ENCODE measurements at places on chromosomes 1 and 21.

DNA sequence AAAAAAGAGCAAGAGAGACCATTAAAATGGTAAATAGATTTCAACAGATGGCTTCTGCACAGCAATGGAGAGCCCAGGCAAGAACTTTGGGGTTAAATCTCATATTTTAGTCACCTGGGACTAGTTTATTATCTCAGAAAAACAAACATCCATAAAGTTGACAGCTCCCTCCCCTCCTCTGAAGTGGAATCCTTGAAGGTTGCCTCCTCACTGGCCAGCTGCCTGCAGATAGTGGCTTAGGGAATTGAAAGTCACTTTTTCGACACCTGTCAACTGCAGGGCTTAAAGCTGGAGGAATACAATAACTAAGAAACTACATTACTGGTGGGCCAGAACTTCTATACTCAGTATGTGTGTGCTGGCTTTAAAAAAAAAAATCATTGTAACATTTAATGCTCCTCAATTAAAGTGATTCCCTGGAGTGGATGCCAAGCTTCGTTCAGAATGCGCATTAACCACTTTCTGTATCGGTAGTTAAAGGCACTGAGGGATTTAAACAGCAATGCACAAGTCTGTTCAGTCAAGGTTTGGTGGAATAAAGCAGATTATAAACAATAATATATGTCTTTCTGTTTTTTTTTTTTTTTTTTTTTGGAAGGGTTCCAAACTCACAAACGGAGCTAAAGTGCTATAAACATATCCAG lies 52.5 kb downstream of the LHX4 start:
- no peak for DNase-seq

DNA sequence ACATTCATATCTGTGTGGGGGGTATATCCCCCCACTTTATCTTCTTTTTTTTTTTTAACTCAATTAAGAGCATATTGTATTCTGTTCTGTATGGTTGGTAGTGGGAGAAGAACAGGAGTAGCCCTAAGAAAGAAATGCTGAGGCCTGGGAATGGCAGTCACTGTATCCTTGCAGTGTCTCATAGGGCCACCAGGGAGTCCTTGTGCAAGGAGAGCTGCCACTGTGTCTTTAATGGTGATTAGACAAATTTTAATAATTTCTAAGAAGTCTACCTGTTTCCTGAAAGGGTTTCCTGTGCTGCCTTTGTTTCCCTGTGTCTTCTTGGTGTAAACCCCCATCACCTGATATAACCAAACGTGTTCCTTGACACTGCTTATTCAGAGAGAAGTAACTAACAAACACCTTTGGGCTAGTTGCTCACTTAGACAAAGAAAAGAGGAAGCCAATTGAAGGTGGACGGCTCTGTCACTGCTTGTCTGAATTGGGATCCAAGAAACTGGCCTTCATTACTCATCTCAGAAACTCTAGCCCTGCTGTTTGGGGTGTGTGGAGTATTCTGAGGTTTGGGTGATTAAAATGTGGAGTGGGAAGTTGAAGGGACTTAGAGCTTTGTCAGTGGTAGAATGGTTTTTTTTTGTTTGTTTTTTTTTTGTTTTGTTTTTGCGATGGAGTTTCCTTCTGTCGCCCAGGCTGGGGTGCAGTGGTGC lies 15.2 kb downstream of the GIPC2 start:
- no peak for DNase-seq

DNA sequence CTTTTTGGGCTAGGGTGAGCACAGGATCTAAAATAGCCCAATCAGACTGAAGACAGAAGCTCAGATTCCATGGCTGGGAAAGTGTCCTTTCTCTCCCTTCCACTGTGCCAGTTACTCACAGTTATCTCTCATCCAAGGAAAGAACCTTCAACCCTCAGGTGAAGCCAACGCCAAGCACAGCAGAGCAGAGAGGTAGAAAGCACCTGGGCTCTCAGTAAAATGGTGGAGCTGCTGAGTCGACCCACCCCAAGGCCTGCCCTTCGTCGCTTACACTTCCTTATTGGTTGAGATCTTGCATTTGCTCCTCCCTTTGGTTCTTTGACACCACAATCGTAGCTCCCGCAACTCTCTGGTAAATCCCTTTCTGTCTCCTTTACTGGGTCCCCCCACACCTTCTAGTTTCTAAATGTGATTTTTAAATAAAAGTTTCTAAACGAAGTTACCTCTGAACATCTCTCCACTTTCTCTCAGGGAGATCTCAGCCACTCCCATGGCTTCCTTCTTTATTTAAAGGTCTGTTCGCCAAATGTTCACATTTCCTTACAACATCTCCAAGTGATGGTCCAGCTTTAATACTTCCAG lies 27.5 kb upstream of the SLC30A1 start:
- DNase-seq = no peak

DNA sequence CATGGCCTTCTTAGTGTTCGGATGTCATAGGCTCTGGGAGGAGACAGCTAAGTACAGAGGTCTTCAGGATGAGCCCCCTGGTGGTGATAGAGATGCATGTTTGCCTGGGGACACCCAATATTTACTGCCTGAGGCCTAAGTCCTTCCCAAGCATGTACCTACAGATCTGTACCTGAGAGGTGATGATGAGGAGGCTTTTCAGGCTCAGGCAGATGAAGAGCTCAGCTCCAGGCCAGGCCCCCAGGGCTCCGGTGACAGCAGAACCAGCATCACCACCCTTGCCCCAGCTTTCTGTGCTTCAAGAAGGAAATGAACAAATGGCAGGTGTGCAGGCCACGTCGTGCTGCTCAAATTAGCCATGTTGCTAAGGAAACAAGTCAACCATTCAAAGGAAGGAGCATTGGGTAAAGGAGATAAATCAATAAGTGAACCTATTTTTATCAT lies 21.1 kb downstream of the CACNA1E start:
- DNase-seq = no peak

DNA sequence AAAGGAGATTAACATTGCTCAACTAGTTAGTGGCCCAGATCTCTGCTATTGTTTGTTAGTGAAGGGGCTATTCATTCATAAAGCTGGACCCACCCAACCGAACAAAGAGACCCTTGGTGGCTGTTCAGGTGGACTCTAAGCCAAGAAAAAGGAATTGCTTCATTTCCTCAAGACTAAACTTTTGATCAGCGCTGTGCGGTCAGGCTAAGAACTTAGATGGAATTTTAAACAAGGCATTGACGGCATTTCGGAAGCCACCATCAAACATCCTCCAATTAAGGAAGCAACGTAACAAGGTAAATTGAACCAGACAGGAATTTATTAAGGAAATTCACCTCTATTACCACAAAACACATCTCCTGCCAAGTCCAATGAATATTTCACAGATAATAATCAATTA lies 19.9 kb upstream of the SHCBP1L start:
- DNase-seq = no peak

DNA sequence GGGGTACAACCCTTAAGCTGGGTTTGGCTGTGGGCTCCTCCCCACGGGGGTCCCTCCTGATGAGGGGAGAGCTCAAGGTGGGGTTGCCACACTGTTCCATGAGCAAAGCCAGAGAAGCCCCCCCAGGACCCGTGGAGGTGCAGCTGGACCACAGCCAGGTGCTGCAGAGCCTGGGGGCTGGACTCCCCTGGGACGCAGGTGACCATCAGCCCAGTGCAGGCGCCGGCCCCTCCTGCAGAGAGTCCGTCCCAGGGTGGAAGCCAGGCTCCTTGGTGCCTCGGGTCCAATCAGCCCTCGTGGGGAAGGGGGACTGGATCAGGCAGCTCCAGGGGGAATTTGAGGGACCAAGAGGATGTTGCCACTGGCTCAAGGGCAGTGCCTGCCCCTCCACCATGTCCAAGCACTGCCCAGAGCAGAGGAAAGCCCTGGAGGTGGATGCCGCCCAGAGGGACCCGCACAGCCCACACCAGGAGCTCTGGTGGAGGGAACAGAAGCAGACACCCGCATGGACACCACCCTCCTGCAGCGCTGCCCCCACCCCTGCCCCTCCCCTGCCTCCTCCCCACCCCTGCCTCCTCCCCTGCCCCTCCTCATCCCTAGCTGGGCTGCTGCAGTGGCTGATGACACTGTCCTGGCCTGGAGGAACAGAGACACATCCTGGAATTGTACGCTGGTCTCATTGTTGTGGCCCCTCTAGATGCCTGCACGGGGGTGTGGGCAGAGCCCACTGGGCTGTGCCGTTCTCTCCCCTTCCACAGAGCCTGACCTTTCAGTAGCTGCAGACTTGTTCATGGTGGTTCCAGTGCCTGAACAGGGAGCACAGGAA lies 30.8 kb upstream of the COL18A1 start:
- DNase-seq = no peak

DNA sequence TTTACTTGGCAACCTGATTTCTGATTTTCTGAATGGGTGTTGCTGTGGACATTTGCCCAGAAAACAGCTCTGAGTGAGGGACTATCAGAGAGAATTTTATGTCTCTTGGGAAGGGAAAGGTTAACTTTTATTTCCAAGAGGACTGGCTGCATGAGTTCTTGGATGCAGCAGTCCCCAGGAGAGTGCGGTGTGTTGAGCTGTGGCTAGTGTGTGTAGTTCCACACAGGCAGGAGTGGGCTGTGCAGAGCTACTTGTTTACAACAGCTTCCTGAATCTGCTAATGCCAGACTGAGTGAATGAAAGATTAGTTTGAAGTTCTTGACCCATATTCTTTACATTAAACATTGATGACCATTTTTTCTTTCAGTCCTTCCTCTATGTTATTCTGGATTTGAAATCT lies 41.0 kb upstream of the APOBEC4 start:
- DNase-seq = no peak

DNA sequence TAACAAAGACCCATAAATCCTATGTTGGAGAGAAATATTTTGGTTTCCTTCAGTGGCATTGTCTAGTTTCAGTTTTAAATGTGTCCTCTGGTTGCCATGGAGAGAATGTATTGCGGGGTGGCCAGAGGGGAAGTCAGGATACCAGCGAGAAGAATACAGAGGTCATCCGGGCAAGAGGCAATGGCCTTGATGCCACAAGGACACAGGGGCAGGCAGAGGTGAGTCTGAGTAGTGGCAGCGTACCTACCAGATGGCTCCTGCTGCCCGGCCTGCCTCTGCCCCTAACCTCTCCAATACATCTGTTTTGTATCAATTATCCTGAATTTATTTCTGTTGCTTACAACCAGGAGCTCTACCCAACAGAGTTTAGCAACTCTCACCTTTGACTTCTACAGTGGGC lies 14.9 kb downstream of the KLHDC7A start:
- DNase-seq = no peak

DNA sequence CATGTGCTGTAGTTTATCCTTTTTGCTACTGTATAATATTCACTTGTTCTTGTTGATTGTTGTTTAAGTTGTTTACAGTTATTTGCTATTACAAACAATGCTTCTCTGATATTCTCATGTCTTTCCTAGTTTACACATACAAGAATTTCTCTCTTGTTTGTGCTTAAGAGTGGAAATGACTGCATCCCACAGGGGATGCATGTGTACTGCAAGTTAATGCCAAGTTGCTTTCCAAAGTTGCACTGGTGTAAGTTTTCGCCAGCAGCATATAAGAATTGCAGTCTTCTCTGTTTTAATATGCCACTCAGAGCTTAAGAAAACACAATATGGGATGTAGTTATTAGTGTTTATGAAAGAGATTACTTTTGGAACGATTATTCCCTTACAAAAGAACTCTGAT lies 97.7 kb downstream of the NEK7 start:
- DNase-seq = no peak

GRCh38 chr1:62397301-62397700 lies 39.5 kb upstream of the USP1 start:
- DNase-seq = no peak

DNA sequence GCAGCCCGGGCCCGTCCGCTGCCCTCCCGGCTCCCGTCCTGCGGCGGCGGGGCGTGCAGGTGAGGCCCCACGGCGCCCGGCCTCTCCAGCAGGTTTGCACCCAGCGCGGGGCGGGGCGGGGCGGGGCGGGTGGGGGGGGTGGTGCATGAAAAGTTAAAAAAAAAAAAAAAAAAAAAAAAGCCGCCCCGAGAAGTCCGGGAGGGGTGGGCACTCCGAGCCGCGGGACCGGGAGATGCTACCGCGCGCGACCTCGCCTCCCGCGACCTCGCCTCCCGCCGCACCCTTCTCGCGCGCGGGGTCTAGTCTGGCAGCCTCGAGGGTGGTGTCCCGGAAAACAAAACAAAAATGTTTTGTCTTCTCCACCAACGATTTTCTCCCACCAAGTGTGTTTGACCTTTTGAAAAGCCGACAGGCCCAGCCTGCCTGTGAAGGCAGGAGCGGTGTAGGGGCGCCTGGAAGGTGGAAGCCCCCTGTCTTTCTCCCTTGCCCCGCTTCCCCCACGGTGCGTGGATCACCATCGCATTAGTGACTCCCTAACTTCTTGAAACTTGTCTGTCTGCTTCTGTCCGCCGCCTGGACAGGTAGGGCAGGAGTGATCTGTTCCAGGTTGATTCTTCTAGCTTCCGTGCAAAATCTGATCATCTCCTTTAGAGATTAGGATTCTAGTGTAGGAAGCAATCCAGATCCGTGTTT lies 569 bp downstream of the RCAN3 start:
- no peak for DNase-seq

DNA sequence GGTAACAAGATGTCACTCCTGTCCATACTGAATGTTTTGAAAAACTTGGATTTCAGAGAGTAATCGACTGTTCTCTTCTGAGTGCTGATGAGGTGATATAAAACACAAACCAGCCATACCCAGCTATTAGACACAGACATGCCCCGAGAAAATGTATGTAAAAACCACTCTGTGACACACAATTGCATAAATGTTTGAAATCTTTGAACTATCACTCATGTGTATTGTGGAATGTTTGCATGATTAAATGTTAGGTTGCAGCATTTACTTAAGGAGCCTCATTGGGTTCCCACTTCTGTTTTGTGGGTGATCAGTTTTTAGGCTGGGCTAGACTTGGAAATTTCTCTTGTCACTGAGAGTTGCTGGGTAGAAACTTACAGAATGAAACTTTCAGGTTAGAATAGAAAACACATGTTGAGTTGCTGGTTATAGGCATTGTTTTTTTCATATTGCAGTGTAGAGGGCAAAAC lies 270.4 kb upstream of the B3GALT2 start:
- DNase-seq = no peak

DNA sequence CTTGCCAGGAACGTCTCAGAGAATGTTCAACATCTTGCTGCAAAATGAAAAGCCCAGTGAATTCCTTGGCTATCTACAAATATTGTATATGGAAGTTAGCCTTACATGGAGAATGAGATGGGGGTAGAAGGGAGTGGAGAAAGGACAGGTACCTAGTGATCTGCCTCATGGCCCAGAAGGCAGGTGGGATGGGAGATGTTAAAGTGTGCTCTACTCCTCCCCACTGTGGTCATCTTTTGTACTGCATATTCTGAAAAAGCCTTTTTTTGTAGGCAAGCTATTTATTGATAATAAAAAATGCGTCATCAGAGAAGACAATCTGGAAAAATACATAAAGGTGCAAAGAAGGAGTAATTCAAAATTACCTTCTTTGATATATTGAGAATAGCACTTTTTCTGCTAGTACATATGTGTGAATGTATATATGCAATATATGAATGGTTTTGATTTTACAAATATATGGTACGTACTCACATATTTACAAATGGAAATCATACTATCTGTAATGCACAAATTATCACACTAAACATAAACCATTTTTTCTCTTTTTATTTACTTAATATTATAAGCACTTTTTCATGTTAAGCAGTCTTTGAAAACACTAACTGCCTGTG lies 19.1 kb upstream of the SLC5A9 start:
- no peak for DNase-seq

- no peak for DNase-seq
These were observed 2.2 kb downstream of the SCYL3 start for GRCh38 chr1:169891539-169891885.

- DNase-seq = no peak
These were observed 104.0 kb downstream of the PDE4B start for GRCh38 chr1:65896721-65897120.

GRCh38 chr1:214476229-214476985 lies 75.0 kb downstream of the PTPN14 start:
- DNase-seq = no peak

- no peak for DNase-seq
These were observed 240.4 kb downstream of the SDCCAG8 start for GRCh38 chr1:243496187-243496646.
